Dorsolateral prefrontal cortex (tissue), 122 donors: ENCODE measurements at places on chromosomes 4 and X.

GRCh38 chr4:986879-987623, at the start of gene IDUA:
TSS of gene IDUA (plus strand) at chr4:987044. CDS start at chr4:987085, 41 bp downstream.
- DNase-seq, result peak; percentile 87

DNA sequence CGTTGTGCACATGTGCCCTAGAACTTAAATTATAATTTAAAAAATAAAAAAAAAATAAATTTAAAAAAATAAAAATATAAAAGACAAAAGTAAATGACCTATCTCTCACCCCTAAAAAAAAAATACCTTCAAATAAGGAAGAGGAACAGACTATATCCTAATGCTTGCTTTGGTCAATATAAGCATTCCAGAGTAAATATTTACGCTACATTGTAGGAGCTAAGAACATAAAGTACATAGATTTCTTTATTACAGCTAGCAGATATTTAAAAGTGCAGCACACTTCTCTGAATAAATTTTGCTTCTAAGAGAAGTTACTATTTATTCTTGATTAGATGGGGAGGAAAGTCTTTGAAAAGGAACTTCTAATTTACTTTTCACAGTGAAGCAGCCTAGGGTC, 24.5 kb upstream of the UGT2B11 start:
- DNase-seq, result no peak

DNA sequence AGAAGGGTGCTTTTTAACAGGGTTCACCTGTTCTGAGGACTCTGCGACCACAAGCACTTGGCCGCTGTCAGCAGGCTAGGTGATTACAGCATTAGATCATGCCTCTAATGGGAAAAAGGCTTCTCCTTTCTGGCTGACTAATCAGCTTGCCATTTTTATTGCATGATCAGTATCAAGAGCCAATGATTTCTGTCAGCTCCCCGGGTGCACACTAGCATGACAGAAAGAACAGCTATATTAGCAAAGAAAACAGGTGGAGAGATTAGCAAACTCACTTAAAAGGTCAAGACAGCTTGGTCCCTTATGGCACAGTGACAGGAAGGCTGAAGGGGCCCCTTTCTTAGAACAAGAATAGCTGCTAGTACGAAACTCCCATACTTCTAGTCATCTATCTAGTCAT, 170.0 kb downstream of the SMIM20 start:
- no peak for DNase-seq

DNA sequence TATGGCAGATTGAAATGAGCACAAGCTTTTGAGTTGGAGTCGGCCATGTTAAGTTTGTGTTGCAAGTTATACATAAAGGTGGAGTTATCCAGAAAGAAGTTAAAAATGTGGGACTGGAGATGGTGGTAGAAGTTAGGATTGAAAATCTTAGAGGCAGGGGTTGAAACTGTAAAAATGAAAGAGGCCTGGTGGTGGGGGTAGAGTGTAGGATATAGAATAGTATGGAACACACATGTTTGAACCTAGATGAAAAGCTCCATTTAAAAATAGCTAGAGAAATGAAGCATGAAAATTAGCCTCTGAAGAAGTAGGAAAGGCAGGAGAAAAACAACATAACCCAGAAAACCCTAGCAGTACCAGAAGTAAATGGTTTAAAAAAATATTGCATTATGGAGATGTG, 131.8 kb upstream of the ENPEP start:
- no peak for DNase-seq

DNA sequence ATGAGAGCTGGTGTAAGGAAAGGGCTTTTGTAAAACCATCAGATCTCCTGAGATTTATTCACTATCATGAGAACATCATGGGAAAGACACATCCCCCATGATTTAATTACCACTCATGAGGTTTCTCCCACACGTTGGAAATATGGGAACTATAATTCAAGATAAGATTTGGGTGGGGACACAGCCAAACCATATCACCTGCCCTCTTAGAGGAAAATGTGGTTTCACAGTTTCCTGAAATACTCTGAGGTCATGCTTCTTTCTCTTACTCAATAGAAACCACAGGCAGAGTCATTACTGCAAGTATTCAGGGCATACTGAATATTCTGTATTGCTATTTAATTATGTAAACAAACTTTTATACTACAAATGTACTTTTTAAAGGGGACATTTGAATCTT, 1453.3 kb downstream of the PCDH18 start:
- DNase-seq, result no peak

DNA sequence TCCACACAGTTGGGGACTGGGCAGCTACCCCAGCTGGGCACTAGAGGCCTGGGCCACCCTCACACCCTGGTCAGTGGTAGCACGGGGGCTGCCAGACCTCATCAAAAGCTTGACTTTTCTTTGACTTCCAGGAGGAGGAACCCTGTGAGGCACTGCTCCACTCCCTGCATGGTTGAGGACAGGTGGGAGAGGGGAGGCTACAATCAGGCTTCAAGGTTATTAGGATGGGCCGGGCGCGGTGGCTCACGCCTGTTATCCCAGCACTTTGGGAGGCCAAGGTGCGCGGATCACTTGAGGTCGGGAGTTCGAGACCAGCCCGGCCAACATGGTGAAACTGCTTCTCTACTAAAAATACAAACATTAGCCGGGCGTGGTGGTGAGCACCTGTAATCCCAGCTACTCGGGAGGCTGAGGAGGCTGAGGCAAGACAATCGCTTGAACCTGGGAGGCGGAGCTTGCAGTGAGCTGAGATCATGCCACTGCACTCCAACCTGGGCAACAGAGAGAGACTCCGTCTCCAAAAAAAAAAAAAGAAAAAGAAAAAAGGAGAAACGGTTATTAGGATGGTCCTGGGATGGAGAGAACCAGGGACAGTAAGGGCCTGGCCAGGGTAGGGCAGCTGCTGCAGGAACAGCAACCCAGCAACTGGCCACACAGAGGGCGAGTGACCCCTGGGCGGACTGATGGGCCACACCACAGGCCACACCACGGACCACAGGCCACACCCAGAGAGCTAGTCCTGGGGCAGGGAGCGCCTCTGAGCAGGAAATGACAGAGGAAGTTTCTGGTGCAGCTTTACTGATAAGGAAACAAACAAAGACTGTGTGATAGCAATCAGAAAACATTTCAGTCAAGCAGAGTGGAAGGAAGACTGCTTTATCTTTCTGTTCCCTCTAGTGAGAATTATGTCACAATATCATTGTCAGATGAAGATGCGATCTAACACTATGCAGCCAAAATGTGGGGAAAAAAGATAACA, 20.5 kb upstream of the OPN1LW start:
- DNase-seq, result no peak

- no peak for DNase-seq
These were observed 30.7 kb upstream of the HELT start for GRCh38 chr4:184987493-184988031.

DNA sequence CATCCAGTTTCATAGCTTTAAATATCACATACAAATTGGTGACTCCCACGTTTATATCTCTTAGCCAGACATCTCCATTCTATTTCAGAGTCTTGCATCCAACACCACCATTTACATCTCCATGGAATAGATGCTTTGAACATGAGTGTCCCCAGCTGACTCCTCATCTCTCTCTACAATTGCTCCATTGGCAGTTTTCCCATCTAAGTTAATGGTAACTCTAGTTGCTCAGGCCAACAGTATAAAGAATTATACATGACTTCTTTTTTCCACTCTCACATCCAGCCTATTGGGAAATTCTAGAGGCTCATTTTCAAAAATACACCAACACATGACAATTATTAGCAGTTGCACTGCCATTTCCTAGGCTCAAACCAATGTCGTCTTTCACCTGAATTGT, 388.2 kb downstream of the STIM2 start:
- no peak for DNase-seq

DNA sequence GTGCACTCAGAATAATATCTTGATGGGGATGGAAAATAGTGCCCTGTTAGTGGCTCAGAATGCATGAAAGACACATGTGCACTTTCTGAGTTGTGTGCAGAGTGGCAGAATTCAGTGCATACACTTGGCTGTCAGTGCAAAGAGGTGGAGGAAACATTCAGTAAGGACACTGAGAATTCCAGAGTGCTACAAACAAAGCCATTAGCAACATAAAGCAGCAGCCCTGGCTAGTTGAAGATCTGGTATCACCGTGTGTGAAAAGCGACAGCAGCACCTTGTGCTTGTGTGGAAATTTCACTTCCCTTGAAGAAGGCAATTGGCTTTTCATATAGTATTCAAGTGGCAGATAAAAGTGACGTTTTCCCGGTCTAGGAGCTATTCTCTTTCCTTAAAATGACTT, 810.4 kb downstream of the TRIML1 start:
- no peak for DNase-seq

- DNase-seq, result no peak
These were observed 308.4 kb upstream of the DIAPH2 start for GRCh38 chrX:96376266-96376665.

- no peak for DNase-seq
These were observed 397.9 kb downstream of the PPP3CA start for GRCh38 chr4:100949350-100949935.

DNA sequence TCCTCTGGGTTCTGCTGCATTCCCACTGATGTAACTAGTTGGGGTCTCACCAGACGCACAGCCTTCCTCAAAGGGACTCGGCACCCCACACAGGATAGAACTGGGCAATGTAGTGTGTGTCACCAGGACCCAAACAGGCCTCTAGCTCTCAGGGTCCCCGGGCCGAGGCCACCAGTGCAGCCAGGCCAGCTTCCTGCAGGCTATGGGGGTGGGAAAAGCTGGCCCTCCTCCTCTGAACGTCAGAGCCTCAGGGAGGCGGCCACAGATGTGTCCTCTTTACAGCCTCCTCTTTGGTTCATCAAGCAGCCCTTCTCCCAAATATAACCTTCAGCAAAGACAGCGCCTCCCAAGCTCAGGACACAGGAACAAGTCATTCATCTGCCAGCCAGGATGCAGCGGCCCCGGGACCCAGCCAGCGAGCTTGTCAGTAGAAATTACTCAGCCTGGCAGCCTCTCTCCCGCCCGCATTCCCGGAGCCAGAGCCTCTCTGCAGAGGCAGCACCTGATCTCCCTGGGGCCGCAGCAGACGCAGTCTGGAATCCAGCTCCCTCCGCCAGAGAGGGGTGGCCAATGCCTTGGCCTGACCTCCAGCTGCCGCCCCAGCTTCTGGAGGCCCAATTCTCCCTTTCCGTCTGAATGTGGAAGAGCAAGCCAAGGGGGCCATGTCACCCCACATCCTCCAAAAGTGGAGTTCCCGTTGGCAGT, 288.5 kb downstream of the FBXW7 start:
- peak; percentile 19 for DNase-seq

GRCh38 chr4:158535130-158535614, 13.5 kb downstream of the RXFP1 start:
- no peak for DNase-seq

- DNase-seq, result no peak
These were observed 47.0 kb downstream of the SNX25 start for GRCh38 chr4:185256446-185256845.

DNA sequence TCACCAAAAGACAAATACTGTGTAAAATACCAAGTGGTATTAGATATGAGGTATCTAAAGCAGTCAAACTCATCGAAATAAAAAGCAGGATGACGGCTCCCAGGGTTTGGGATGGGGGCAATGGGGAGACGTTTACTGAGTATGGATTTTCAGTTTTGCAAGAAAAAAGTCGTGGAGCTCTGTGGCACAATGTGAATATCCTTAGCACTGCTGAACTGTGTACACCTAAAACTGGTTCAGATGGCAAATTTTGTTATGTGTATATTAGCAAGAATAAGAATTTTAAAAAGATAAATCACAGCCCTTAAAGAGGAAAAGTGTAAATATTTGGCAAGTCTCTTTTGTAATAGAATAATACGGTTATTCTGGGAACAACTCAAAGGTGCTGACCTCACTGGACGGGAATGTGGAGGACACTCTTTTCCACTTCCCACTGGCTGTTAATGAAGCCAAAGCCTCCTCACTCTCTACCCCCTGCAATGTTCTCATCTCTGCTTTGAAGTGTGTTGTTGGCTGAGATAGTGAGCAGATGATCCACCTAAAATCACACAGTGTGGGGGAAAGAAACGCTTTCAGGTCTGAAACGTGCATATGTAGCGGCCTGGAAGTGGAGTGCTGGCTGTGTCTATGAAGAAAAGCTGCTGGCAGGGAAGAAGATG, 49.2 kb downstream of the SEL1L3 start:
- DNase-seq, result no peak

DNA sequence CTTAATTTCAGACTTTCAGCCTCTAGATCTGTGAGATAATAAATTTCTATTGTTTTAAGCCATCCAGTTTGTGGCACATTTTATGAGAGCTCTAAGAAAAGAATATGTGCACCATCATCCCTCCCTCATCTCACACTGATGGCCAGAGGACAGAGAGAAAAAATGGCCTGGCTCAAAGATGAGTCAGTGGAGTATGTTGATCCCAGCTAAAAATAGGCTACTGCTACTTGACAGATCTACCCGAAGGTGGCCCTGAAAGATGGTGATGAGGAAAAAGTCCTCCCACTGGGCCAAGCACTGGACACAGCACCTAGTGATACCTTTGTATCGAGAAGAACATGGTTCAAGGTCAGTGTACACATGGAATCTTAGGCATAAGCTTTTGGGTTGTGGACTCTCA, 38.2 kb upstream of the DCTD start:
- no peak for DNase-seq

GRCh38 chr4:57168982-57169381, 58.8 kb upstream of the IGFBP7 start:
- no peak for DNase-seq

GRCh38 chr4:6953751-6954380, 44.2 kb downstream of the TBC1D14 start:
- DNase-seq, result no peak

DNA sequence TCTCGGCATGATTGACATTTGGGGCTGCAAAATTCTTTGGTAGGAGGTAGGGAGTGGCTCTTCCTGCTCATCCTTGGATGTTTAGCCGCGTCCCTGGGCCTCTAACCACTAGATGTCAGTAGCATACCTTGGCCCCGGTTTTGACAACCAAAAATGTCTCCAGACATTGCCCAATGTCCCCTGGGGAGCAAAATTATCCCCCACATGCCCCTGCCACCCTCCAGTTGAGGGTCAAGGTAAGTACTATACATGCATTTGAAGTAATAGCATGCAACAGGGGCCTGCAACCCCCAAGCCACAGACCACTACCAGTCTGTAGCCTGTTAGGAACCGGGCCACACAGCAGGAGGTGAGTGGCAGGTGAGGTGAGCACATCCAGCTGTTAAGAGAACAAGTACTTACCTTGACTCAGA, 17.6 kb upstream of the KIAA1210 start:
- no peak for DNase-seq

DNA sequence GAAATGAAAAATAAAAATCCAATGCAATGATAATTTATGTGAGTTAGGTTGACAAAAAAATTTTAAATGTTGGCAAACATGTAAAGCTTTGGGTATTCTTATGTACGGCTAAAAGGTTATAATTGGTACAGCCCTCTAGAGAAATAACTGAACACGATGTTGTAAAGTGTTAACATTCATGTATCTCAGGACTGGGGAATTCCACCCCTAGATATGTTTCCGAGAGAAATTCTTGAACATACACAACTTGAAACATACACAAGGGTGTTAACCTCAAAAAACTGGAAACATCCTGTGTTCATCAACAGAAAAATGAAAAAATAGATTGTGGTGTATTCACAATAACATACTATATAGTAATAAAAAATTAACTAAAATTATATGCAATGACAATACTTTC, 91.8 kb downstream of the CHM start:
- DNase-seq, result no peak

- no peak for DNase-seq
These were observed 2.5 kb upstream of the EFNB1 start for GRCh38 chrX:68826113-68826980.
